ENCODE measurements at places on chromosomes 4 and X. TPM values are rescaled to one million over a fixed set of nuclear protein-coding genes. Genes with fewer than 3 reads are reported as not detected.

DNA sequence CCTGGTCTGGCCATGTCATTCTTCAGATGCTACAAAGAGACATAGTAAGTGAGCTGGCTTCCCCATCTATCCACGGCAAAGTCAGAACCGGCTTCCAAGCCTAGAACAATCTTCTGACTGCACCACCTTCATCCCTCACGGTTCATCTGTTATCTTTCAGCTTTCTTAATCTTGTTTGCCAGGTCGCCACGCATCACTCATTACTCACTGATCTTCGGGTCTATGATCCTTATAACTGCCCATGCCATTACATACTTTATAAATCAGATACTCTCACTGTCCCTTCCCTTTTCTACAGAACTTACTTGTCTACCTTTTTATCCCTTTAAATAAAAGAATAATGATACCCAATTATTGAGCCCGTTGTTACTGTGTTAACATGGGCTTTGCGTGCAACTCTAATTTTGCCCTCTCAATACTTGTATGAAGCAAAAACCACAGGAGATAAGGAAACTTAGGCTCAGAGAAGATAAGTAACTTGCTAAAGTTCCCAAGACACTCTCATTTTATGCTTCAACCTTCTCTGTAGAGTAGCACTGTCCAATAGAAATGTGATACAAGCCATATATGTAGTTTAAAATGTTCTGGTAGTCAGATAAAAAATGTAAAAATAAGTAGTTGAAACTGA lies 171.7 kb downstream of the AMELX start:
- DNase-seq = no peak

DNA sequence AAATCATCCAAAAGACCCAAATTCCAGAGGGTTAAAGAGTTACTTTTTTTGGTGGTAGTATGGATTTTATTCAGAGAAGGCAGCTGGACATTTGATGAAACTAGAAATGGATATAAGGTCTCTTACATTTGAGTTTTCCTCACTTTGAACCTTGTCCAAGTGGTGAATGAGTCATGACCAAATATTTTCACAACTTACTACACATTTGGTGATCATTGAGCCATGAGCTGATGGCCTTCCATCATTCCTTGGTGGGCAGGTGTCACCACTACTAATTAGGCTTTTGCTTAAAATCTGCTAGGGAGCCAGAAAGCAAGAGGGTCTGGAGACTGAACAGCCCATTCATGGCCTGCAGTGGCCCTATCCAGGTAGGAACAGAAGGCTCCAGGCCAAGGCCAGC lies 620.2 kb upstream of the INTU start:
- DNase-seq = peak; percentile 59

GRCh38 chr4:81214881-81215868 lies at the start of gene PRKG2:
Gene PRKG2 (minus strand): TSS chr4:81215222. CDS start chr4:81205047, 10,175 bp downstream.
- no peak for DNase-seq

DNA sequence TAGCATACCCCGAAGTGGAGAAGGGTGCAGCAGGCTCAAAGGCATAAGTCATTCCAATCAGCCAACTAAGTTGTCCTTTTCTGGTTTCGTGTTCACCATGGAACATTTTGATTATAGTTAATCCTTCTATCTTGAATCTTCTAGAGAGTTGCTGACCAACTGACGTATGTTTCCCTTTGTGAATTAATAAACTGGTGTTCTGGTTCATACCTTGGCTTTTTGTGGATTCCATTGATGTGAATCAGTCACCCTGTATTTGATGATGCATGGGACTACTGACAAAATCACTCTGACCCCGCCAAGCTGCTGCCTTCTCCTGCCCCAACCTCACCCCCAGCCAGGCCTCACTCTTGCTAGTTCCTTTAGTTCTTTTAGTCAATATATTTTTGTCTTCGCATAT lies 32.7 kb downstream of the F9 start:
- DNase-seq = no peak

GRCh38 chr4:108559068-108559793 lies 61.1 kb upstream of the RPL34 start:
- DNase-seq = no peak

GRCh38 chr4:80461412-80461811 lies 125.9 kb downstream of the CFAP299 start:
- no peak for DNase-seq

GRCh38 chrX:70289793-70290770 lies at the start of the genes KIF4A and PDZD11:
Gene KIF4A (plus strand): TSS chrX:70290104. CDS start chrX:70290459, 355 bp downstream.
Gene PDZD11 (minus strand): TSS chrX:70289927. CDS start chrX:70289341, 586 bp downstream.
- peak; percentile 76 for DNase-seq

Gene UCP1
- not detected for polyA plus RNA-seq

Gene WFS1
- polyA plus RNA-seq = 47.7 TPM

Gene ATP1B4
- polyA plus RNA-seq = not detected
